NCI-H1436 treated with DMSO at 0.1 percent for 48 hours (cell line): ENCODE measurements at places on chromosomes 16 and 17.

DNA sequence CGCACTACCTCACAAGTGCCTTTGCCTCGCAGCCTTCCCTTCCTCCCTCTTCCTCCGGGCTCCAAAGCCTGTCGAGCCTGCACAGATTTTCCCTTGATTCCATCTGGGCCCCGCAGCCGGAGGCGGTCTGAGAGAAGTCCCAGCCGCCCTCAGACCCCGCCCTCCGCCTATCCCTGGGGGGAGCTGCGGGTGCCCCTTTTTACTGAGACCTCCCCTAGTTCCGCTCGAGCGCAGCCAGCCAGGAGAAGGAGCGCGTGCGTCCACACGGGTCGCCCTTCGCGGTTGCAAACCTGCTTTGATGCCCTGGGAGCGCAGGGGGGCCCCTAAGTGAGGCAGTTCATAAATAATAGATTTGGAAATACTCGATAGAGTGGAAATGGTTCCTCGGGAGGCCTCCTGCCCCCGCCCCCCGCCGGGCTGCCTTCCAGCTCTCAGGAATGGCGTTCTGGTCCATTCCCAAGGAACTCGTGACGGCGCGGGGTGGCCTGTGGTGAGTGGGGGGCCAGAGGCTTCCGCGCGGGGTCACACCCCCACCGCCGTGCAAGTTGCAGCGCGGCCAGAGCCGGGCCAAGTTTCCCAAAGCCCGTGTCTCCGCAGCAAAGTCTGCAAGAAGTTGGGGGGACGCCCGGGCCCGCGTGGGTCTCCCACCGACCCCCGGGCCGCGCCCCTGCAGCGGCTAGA is 610 bp downstream of the C16orf74 start:
- no peak for DNase-seq

DNA sequence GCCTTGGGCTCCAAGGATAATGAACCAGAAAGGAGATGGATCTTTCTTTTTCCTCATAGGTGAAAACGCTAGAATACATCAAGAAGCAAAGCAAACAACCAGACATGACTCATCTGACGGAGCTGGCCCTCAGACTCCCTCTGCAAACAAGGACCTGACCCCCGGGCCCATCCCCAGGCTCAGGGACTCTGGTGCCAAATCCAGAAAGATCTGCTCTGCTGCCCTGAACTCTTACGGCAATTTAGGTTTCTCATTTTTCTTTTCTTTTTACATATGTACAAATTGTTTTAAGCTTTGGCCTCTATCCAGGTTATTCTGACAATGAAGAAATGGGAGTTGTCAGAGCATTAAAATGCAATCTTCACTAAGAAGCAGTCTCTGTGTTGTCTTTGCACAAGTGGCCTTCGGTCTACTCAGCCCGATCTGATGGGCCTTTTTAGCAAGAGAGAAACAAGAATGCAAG is 17.7 kb downstream of the KNOP1 start:
- DNase-seq, result no peak

GRCh38 chr17:69430488-69430887 is 16.0 kb downstream of the MAP2K6 start:
- no peak for DNase-seq

DNA sequence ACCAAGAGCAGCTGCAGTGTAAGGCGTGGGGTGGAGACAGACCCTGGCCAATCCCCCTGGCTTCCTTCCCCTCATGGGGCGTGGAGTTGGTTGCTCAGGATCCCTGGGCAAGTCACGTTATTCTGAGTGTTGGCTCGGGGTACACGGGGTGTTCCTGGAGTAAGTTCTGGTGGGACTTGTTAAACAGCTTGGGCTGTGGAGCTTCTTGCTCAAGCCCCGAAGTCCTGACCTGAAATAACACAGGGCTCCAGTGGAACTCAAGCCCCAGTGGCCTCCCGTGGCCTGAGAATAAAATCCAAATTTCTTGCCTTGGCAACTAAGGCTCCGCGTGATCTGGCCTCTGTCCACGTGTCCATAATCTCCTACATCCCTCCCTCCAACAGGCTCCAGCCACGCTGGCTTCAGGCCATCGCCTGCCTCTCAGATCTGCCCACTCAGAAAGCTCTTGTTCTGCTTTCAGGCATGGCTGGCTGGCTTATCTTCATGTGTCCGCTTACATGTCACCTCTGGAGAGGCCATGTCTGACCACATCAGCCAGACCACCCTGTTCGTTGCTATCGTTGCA is 49.3 kb upstream of the BCO1 start:
- no peak for DNase-seq

GRCh38 chr16:8751481-8752311 is 45.7 kb downstream of the TMEM186 start:
- DNase-seq, result no peak

DNA sequence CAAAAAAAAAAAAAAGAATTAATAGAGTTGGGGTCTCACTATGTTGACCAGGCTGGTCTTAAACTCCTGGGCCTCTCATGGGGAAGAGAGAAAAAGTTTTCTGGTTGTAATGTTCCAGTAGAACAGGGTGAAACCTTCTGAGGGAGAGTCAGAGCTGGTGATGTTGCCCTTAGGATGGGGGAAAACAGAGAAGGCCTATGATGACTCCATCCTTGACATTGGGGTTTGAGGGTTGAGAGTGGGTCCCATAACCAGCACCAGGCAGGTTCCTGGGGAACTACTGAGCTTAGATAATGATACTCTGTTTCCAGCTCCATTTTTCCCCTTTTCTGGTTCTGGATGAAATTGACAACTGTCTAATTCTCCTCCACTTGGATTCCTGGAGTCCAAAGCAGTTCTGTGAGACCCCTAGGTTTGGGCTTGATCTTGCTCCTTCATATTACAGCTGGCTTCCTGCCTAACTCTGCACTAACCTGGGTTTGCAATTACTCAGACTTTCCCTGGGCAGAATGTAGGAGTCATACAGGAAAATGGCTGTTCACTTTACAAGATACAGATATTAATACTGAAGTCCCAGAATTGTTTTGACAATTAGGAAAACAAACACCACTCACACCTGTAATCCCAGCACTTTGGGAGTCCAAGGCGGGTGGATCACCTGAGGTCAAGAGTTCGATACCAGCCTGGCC is 62.8 kb upstream of the B4GALNT2 start:
- DNase-seq, result no peak

- no peak for DNase-seq
These were observed 9.3 kb downstream of the HEXIM2 start for GRCh38 chr17:45170931-45171337.

DNA sequence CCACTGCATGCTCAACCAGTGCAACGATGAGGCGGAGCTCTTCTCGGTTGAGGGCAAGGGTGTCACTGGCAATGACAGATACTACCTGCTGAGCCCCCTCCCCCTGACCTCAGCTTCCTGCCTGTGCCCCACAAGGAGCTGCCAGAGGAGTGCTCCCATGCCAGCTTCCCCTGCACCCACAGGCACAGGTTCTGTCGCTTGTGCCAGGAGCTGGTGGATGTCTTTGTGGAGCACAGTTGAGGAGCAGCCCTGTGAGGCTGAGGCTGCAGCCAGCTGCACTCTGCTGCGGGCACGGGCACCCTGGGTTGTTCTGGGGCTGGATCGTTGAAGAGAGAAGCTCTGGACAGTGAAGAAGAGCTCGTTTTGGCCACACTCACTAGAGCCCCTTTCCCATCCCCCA is 165.3 kb upstream of the ZNF267 start:
- no peak for DNase-seq

- no peak for DNase-seq
These were observed 14.7 kb upstream of the FAM83G start for GRCh38 chr17:19019041-19019941.

DNA sequence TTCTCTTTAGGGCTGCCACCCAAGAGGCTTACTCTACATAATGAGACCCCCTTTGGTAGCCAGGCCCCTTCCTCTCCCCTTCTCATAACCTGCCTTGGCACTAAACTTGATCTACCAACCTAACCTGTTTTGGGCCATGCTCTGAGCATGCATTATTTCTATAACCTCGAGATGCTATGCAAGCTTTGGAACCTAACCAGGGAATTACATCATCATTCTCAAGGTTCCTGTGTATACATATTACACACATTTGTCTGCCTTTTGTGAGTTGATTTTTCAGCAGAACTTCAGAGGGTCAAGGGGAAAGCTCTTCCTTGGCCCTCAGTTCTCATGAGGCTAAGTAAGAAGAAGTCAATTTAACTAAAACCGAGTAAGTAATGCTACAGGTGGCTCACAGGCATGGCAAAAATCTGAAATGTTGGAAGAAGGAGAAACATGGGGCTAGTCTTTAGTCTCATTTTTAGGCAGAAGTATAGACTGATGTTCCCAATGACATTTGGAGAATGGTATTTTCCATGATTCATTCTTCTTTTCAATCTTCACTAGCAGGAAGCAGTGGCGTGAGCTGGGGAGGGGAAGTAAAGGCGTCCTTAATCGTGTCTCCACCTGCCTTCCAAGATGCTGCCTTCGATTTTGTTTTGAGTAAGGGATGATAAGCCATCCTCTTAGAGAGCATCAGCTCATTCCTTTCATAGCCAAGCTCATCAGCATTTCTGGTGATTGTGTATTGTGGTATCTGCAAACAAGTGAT is 308.4 kb downstream of the ABCC12 start:
- no peak for DNase-seq

DNA sequence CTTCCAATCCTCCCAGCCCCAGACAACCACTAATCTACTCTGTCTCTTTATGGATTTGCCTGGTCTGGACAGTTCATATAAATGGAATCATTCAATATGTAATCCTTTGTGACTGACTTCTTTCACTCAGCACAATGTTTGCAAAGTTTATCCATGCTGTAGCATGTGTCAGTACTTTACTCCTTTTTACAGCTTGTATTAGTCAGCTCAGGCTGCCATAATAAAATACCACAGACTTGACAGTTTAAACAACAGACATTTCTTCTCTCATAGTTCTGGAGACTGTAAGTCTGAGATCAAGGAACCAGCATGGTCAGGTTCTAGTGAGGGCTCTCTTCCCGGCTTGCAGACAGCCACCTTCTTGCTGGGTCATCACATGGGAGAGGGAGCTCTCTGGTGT is 41.3 kb downstream of the GPRC5B start:
- DNase-seq, result no peak

GRCh38 chr17:72677714-72678390 is 414.6 kb downstream of the SLC39A11 start:
- no peak for DNase-seq

DNA sequence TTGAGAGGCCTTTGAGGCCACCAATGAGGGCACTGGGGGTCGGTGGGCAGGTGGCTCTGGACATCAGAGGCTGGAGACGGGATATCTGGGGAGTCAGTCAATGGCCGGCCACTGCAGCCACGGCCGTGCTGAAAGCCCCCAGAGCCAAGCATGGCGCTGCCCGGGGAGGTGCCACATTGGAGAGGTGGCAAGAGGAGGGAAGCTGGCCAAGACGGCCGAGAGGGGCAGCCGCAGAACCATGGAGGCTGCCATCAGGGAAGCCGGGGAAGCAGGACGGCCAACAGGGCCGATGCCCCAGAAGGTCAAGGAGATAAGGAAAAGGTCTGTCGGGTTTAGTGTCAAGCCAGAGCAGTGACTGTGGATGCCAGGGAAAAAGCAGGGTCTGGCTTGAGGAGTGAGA is 9.8 kb downstream of the RTN4RL1 start:
- no peak for DNase-seq
